Hepatic stellate cell (primary cell): ENCODE measurements at places on chromosomes 5 and 9.
A peak's percentile ranks its signal among the peaks of the same experiment; 100 is the strongest.

GRCh38 chr9:130448035-130448624 lies 3.4 kb downstream of the ASS1 start:
- no peak for DNase-seq

DNA sequence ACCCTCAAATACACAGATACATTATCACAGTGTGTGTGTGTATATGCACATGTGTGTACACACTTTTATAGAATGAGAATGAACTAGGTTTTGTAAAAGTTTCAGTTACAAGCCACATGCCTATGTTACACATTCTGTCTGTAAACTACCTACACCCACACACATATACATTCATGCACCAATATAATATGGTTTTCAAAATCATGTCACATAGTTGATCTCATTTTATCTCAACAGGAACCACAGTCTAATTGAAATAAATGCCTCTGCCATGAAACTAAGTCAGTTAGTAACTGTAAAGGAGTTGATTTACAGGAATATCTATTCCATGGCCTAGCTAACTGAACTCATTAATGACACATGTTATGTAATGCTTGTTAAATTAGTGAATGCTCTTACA lies 646.6 kb downstream of the PDE4D start:
- DNase-seq = no peak

DNA sequence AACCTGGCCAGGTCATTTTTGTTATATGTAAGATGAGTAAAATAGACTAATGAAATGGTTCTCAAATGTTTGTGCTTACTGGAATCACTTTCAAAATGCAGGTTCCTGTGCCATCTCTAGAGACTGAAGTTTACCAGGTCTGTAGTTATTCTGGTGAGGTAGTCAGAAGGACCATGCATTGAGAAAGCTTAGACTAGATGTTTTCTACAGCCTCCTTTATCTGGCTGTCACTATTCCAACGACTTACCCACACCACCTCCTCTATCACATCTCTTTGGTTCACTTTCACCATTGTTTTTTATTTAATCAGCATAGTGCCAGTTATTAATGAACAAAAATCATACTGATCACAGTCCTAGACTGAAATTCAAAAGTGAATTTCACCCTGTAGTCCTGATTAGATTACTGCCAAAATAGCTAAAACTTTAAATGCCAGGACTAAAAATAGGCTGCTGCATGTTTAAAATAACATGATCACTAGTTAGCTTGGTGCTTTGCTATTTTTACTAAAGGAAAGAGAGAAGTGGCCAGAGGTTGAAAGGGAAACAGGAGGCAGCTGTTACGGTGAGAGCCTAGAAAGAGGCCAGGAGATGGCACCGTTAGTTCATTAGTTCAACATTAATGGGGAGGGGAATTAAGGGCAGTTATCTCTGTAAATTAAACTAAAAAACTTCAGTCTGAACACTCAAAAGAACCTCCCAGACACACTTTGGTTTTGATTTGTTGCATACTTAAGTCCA lies 13.9 kb upstream of the FNIP1 start:
- peak; percentile 32 for DNase-seq

- no peak for DNase-seq
Observed at GRCh38 chr9:129487658-129488483, 133.0 kb downstream of the C9orf50 start.

GRCh38 chr5:10555277-10555684 lies 8.6 kb upstream of the ANKRD33B start:
- peak; percentile 79 for DNase-seq

DNA sequence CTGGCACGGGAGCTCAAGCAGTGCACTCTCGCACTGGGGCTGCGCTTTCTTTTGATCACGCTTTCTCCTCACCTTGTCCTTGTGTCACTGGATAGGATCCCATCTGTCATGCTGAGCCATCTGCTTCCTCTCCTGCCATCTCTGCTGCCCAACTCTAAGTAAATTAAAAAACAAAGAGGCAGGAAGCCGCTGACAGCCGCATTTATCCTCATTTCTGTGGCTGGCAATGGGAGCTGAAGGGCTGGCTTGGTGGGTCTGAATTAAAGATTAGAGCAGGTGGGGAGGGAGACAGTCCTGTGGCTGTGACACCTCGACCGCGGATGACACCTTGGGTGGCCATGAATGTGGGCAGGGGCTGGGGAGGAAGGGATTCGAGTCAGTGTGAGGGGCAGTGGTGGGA lies 159.2 kb upstream of the ALDH1B1 start:
- DNase-seq = no peak

DNA sequence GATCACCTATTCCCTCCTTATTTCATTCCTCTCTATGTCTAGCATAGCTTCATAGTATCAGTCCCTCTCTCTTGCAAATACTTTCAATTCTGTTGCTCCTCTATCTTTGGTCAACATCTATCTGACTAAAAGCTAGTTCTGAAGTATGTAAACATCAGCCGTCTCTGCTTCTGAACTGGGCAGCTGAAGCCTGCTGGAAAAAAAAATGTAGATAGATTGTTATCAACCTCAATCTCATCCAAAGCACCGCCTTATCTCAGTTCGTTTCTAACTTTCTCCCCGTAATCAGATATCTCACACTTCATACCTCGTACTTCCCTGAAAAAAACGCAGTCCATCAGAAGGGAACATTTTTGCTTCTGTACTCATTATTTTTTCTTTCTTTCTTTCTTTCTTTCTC lies 4.5 kb upstream of the SEMA6A start:
- DNase-seq = no peak

DNA sequence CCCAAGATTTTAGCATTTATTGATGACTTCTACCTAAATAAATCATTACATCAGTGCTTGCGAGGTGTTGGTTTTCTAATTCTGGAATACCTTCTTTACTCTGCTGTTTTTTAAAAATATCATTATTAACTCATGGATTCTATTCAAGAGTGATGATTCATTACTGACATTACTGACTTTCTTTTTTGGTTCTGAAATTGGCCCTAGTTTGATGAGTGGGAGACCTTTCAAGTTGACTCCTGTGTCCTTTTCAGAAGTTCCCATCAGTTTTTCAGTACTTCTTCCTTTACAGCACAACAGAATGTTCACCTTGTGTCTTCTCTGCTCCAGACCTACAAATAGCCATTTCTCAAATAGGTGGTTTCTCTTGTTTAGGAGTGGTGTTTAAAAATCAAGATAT lies 114.1 kb downstream of the PCSK5 start:
- no peak for DNase-seq

DNA sequence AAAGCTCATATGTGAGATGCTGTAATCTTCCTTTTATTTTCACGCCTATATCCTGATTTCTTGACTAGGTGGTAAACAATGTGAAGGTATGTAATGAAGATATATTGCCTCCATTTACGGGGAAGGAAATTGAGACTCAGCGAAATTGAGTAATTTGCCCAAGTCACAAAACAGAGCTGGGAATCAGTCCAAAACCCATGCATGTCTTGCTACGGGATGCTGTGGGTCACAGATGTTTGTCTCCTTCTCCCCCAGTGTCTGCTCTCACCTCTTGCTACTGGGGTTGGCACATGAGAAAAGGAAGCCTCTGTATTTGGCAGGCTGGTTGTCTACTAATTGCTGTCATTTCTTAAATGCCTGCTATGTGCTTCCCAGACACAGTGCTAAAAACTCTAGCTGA lies 53.7 kb upstream of the TEX48 start:
- DNase-seq = no peak

- no peak for DNase-seq
Observed at GRCh38 chr5:137734331-137734730, 1.6 kb downstream of the KLHL3 start.

DNA sequence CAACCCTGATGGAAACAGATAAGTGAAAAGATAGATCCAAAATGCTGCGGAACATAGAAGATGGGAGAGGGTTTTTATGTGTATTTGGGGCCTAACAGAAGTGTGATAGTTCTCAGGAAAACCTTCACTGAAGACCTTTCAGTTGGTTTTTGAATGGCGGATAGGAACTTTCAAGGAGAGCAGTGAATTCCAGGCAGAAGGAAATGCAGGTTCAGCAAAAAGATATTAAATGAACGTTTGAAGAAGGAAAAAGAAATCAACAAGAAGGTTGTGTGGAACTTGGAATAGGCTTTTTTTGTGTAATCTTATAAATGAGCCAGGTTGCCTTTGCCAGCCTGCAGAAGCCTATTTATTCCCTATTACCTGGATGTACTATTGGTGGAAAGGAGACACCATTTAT lies 2.1 kb downstream of the PPIP5K2 start:
- DNase-seq = no peak

GRCh38 chr5:38598994-38599617 lies 42.7 kb upstream of the LIFR start:
- DNase-seq = peak; percentile 43

- peak; percentile 97 for DNase-seq
Observed at GRCh38 chr9:129258124-129258822, 80.2 kb upstream of the IER5L start.

DNA sequence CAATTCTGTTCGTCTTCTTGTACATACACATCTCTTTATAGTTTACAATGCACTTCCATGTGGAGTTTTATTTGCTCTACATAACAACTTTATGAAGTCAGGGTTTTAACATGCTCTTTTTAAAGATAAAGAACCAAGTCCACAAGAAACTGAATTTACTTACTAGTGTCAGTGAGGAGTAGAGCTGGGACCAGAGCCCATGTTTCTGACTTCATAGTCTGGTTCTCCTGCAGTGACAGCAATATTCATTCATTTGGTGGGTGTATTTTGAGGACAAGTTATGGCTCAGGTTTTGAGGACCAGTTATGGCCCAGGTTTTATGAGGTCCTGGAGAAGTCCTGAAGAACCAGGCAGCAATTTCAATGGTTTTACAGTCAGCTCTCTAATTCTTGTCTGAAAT lies 481.9 kb upstream of the TNC start:
- no peak for DNase-seq

DNA sequence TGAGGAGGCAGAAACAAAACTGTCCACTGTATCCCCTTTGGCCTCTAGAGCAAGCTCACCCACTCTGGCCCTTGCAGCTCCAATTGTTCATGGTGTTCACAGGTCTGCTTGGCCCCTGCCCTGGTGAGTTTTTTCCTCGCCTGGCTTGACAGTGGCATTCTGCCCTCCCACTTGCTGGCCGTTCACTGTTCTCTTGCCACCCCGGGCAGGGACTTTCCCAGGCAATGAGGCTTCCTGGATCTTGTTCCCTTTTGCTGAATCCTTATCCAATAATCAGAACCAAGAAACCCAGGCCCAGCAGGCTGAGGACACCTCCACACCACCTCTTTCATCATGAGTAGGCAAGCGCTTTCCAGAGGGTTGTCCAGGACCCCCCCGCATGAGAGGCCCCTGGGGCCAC lies 31.2 kb downstream of the ZNF618 start:
- DNase-seq = no peak

DNA sequence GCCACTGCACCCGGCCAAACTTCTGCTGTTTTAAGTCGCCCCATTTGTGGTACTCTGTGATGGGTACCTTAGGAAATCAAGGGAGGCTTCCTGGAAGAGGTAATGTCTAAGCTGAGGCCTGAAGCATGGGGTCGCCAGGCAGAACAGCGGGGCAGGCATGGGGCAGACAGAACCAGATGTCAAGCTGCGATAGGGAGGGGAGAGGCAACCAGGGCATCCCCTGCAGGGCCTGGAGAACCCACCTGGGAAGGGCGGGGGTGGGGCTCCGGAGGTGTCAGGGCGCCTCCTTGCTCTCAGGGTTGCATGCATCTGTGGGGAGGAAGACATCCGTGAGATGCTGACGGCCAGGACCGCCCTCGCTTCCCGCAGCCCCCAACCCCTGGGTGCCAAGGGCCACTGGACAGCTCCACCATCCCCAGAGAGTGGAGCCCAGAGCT lies 2.8 kb downstream of the LCN15 start:
- DNase-seq = no peak

DNA sequence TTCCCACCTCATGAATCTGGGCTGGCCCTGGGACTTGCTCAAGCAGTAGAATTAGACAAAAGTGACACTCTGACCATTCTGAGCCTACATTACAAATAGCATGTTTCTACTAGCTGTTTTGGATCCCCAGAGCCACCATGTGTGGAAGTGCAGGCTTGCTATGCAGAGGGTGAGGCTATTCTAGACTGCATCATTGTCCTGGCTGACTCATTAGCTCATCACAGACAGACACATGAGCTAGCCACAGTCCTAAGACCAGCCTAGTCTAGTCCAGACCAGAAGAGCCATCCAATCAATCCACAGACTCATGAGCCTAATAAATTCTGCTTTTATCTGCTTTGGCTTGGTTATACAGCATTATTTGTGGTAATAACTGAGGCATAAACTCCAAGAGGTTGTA lies 351.9 kb downstream of the PRELID2 start:
- peak; percentile 9 for DNase-seq

- peak; percentile 51 for DNase-seq
Observed at GRCh38 chr5:32202394-32202793, 28.3 kb upstream of the GOLPH3 start.

- no peak for DNase-seq
Observed at GRCh38 chr5:79990205-79990597, 861 bp downstream of the MTX3 start.

- DNase-seq = no peak
Observed at GRCh38 chr9:98519641-98520040, 189.1 kb downstream of the GABBR2 start.

GRCh38 chr5:76805821-76806505 lies 12.9 kb upstream of the F2RL1 start:
- peak; percentile 88 for DNase-seq

DNA sequence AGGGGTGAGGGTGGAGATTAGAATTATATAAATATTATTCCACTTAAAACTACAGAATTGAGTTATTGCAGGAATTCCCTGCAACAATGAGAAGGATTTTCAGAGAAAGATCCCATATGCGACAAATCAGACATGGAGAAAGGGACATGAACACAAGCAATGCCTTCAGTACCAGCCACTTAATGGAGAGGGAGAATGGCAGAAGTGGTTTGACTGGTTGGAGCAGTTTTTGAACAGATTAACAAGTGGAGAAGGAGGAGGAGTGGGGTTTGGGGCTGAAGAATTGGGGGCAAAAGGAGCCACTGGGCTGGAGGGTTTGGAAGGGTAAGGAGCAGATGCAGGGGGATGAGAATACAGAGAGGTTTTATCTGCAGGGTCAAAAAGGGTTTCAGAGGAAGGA lies 620.9 kb upstream of the PTPRD start:
- DNase-seq = no peak

GRCh38 chr5:95870105-95870672 lies 47.7 kb upstream of the GLRX start:
- DNase-seq = no peak
